Stromal cell of bone marrow (primary cell): ENCODE measurements at places on chromosomes 7 and 10.

- DNase-seq: peak; percentile 80
Measured at GRCh38 chr10:68550747-68551411, 9.3 kb upstream of the TET1 start.

GRCh38 chr7:79528421-79528820 lies 75.0 kb upstream of the MAGI2 start:
- DNase-seq: no peak

GRCh38 chr7:93475811-93476210 lies 98.7 kb downstream of the CALCR start:
- no peak for DNase-seq

- no peak for DNase-seq
Measured at GRCh38 chr7:1136841-1137516, 23.0 kb downstream of the ZFAND2A start.

DNA sequence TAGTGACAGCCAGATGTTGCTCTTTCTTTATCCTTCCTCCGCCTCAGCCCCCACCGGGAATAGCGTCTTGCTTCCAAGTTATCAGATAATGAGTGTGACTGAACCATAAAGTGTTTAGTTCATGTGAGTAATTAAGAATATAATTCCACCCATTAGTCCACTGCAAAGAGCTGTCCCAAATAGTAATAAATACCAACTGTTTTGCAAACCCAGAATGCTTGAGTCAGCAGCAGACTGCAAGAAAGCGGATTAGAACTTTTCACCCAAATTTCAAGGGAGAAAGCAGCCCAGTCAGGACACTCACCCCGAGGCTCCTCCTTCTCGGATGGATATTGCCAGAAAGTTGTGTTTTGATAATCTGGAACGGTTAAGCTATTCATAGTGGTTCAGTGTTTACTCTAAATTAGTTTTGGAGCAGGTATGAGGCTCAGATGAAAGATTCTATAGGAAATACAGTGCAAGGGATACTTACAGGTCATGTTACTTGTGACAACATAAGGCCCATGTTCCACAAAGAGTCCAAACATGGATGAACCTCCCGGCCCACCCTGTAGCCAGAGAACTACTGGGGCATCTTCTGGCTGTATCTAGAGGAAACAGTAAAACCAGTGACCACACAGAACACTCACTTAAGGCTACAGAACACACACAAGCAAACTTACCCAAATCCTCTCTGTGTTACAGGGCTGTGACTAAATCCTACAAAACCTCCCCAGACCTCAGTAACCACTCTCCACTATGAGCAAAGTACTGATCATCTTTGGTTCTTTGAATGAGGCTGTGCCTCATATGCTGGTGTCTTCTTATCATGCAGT lies 50.5 kb downstream of the CPVL start:
- DNase-seq: no peak

DNA sequence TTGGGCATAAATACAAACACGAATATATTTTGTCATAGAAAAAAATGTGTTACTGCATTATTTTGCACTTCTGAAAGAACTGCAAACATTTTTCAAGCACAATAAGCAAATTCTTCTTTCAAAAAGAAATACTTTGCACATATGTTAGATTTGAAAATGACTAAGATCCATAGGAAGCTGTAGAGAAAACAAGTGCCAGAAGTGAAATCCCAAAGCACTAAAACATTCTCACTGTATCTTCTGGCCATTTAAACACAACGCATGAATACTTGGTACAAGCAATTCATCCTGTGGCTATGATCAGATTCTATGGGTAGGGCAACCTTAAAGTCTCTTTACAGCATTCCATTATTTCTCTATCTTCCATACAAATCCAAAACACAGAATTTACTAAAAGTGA lies 225.4 kb upstream of the IMMP2L start:
- no peak for DNase-seq

- no peak for DNase-seq
Measured at GRCh38 chr10:124650820-124651401, 93.3 kb downstream of the FAM53B start.

GRCh38 chr10:63700631-63701156 lies 179.5 kb downstream of the REEP3 start:
- DNase-seq: no peak

DNA sequence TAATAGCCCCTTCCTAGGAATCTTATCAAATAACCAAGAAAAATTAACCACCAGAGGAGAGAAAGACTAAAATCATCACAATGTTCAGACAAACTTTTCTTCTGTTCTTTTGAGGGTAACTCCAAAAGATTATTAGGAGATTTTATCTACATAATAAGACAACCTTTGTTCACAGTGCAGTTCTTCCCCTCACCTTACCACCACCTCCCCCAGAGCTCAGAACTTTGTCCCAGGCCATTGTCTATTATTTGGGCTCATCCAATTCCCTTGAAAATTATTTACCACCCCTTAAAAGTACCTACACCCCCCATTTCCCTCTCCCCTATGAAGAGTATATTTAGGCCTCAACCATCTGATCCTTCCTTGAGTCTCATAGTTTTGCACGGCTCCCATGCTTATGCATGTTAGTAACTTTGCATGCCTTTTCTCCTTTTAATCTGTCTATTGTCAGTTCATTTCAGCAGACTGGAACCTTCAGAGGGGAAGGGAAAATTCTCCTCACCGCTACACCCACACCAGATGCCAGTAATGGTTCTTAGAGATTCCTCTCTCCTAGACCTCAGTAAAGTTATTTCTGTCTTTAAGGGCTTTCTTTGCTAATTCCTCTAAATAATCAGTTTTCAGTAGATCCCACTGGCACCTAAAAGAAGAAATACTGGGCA lies 234.9 kb downstream of the SKIDA1 start:
- DNase-seq: no peak

GRCh38 chr7:140640727-140641523 lies at the start of gene DENND2A:
TSS of gene DENND2A (minus strand) at chr7:140640813. CDS start at chr7:140602397, 38,416 bp downstream.
- no peak for DNase-seq

- DNase-seq: no peak
Measured at GRCh38 chr7:107715531-107715930, 28.4 kb upstream of the CBLL1 start.

DNA sequence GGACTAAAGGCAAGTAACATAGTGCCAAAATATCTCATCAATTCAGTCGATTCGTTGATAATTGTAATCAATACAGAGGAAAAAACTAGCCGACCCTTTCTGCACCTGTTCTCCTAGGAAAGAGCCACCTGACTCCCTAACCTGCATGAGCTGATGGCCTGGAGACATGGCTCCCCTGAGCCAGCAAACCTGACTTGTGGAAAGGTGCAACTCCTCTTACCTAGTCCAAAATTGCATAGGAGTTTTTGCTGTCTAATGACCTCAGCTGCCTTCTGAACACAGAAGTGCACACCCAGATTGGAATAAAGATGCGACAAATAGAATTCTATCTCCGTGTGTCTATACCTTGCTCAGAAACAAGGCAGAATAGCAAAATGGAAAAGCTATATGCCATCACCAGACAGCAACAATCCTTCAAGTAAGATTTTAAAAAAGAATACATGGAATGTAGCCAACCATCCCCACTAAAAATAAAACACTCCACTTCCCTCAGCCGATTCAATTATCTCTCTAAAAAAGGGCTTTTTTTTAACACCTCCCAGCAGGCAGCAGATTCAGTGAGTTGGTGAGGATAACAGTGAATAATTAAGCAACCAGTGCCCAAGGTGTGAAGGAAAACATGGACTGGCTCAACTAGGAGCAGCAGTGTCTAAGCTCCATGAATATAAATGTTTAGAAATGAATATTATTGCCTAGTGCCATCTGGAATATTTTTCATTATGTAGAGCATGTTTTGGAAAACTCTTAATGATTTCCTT lies 26.6 kb upstream of the LMTK2 start:
- DNase-seq: no peak

DNA sequence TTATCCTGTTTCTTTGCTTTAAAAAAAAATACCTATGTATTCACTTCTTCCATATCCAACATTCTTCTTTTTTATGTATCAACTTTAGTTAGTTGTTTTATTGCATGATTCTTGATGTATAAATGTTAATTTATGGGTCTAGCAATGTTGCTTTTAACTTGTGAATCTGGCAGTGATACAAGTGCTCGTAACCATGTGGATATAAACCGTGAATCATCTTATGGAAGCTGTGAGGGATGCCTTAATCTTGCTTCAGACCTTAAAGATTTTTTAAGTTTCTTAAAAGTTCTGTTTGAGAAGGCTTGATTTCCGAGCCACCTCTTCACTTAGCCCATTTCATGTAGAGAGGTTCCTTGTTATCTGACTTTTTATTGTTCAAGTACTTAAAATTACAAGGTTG lies 25.9 kb downstream of the HELLS start:
- no peak for DNase-seq
